Esophagus squamous epithelium (tissue), 5 donors: ENCODE measurements at places on chromosomes 1 and 21. TPM values are rescaled to one million over a fixed set of nuclear protein-coding genes. Genes with fewer than 3 reads are reported as not detected.
A peak's percentile ranks its signal among the peaks of the same experiment; 100 is the strongest.

DNA sequence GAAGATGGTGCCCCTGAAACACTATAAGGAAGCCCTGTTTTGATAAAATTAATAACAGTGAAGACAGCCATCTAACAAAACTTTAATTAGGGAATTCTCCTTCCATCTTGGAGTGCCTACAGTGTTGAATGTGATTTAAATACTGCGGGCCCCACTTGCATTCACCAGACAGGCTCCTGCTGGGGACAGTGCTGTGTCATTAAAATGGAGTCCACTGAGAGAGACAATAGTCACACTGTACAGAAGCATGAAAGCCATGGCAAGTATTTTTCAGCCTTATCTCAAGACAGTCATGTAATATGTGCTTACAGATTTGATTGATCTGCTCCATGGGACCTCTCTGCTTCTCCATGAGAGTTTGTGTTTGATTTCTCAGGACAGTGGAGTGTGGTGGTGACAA, 29.7 kb upstream of the ZBTB18 start:
- H3K4me3 ChIP-seq: no peak overlapping the region
- DNase-seq: no peak
- H3K27me3 ChIP-seq: no peaks in the 10 kb centered on the region
- H3K4me1 ChIP-seq: no peaks in the 10 kb centered on the region
- no peaks in the 10 kb centered on the region for H3K36me3 ChIP-seq
- H3K27ac ChIP-seq: no peak overlapping the region

DNA sequence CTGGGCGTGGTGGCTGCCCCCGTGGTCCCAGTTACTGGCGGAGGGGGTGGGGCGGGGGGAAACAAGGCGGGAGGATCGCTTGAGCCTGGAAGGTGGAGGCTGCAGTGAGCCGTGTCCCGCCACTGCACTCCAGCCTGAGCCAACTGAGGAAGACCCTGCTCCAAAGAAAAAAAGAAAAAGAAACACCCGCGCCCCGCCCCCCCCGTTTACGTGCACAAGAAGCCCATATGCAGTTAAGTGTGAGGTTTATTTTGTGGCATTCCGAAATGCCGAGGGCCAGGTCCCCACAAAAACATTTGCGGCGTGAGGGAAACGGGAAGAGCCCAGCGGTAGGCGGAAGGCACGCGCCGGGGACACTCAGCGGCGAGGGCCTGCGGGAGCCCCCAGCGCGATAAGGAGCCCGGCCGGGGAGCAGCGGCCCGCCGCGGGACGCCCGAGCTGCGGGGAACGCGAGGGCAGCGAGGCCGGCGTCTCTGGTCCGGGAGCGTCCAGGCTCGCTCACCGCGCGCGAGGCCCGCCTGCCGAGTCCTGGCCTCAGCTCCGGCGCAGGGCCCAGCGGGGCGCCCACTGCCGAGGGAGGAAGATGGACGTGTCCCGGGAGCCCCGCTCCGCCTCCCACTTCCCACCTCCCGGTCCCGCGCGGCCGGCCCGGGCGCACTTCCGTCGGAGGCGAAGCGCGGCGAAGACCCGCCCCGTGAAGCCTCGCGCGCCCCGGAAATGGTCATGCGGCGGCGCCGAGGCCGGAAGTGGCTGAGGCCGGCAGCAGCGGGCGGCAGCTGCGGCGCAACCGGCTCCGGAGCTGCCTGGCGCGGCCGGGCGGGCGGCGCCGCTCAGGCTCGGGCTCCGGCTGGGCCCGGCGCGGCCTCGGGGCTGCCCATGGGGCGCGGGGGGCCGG, at the start of gene TRAPPC10:
TSS of gene TRAPPC10 (plus strand) at position 731 of the 895 bp plus-strand sequence. CDS start 185 bp downstream, outside the sequence.
- H3K4me3 ChIP-seq: peak within 1 kb of the TSS; percentile 63
- peak; percentile 30 for DNase-seq
- H3K27me3 ChIP-seq: no peaks in the 10 kb centered on the region
- H3K4me1 ChIP-seq: peaks cover 23% of the 10 kb centered on the region
- no peaks in the 10 kb centered on the region for H3K36me3 ChIP-seq
- H3K27ac ChIP-seq: peak within 1 kb of the TSS; percentile 90

GRCh38 chr1:39927538-39927937, 25.8 kb upstream of the MYCL start:
- H3K27me3 ChIP-seq: no peaks in the 10 kb centered on the region
- H3K36me3 ChIP-seq: no peaks in the 10 kb centered on the region
- H3K4me3 ChIP-seq: no peak overlapping the region
- peaks cover 44% of the 10 kb centered on the region for H3K4me1 ChIP-seq
- DNase-seq: no peak

DNA sequence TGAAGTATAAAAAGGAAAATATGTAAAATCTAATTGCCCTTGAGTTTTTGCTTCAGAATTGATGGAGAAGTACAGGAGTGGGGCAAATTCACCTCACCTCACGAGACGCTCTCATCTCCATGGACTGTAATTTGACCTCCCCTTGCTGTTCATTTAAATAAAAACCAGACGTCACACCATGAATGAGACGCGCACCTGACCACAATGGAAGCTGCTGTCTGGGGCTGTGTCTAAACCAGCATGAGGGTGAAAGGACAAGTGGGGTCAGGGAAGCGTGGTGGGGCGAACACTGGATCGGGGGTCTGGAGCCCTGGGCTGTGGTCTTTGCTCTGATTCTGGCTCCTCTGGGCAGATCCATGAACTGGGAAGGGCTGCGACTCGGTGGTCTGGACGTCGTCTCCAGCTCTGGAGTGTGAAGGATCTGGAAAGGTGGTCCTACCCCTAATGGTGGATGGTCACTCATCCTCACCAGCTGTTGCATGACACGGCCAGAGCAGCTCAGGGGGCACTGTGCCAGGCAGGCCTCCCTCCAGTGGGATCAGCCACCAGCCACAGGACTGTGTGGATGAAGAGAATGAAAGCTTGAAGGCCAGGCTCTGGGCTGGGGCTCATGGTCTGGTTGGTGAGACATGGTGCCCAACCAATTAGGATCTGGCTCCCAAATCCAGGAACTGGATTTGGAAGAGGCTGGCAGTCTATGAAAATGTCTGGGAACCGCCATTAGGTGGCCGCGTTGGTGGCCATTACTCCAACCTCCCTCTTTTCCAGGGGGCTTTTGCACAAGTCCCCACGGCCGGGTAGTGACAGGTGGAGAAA, 728.6 kb downstream of the PTPRU start:
- no peaks in the 10 kb centered on the region for H3K36me3 ChIP-seq
- DNase-seq: no peak
- no peak overlapping the region for H3K27ac ChIP-seq
- H3K27me3 ChIP-seq: peaks cover 67% of the 10 kb centered on the region

- DNase-seq: no peak
- H3K27ac ChIP-seq: no peak overlapping the region
- no peaks in the 10 kb centered on the region for H3K27me3 ChIP-seq
- no peak overlapping the region for H3K4me3 ChIP-seq
Observed at GRCh38 chr21:31964692-31965091, 91.9 kb downstream of the HUNK start.

DNA sequence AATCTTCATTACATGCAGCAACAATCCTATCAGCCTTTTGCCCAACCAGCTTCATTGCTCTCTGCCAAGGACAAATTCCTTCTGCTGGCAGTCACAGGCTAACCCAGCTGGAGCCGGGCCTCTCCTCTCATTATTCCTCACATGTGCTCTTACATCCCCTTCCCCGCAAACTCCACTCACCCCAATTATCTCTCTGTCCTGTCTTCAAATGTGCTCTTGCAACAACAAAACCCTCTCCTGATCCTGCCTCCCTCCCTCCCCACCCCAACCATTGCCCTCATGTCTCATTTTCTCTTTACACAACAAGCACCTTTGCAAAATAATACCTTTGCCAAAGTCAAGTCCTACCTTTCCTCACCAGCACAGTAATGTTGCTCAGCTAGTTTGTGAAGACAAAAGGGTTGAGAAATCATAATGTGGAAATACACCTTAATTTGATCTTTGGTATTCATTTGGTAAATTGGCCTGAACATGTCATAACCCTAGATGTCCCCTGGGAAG, 36.0 kb upstream of the DHCR24 start:
- H3K27me3 ChIP-seq: no peaks in the 10 kb centered on the region
- no peak for DNase-seq
- H3K4me3 ChIP-seq: no peak overlapping the region
- peaks cover 78% of the 10 kb centered on the region for H3K4me1 ChIP-seq
- H3K27ac ChIP-seq: peak overlapping the region; percentile 88

- no peak overlapping the region for H3K27ac ChIP-seq
- H3K4me3 ChIP-seq: no peak overlapping the region
- H3K27me3 ChIP-seq: no peaks in the 10 kb centered on the region
- H3K36me3 ChIP-seq: peaks cover 3% of the 10 kb centered on the region
Observed at GRCh38 chr1:205298191-205298994, 23.2 kb downstream of the NUAK2 start.

GRCh38 chr21:26888256-26888655, 43.0 kb upstream of the ADAMTS1 start:
- no peaks in the 10 kb centered on the region for H3K4me1 ChIP-seq
- no peaks in the 10 kb centered on the region for H3K36me3 ChIP-seq
- no peaks in the 10 kb centered on the region for H3K27me3 ChIP-seq
- H3K27ac ChIP-seq: no peak overlapping the region
- no peak for DNase-seq

DNA sequence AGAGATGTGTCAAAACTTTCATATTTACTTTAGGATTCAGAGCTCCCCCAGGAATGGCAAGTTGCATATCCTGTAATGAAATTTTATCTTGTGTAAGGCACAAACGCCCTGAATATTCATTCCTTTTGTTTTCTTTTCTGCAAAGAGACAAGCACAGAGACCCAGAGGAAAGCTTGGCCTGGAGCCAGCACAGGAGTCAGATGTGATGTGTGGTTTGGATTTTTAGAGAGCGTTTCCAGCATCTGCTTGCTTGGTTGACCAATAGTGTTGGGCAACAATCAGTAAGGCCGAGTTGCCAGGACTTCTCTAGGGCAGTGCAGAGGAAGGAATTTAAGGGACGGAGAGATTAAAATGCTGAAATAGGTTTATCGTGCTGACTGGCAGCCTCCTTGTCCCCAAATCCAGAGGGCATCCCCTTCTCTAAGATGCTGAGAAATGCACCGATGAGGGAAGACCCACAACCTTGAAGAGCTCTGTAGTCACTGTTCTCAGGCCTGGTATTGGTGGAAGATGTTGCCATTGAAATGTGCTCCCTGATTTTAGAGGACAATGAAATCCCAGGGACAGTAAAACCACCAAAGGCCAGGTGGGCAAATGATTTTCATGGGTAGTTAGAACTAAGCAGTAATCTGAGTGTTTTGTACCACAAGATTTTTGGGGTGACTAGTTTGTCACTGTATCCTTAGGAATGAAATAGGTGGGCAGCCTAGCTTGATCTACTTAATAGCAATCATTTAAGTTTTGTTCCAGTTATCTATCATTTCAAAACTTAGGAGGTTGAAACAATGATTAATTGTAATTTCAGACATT, 37.9 kb upstream of the RHOU start:
- no peak for DNase-seq
- H3K27ac ChIP-seq: no peak overlapping the region
- H3K4me1 ChIP-seq: no peaks in the 10 kb centered on the region

TTLL7 gene
- total RNA-seq: 3.0 TPM

DNA sequence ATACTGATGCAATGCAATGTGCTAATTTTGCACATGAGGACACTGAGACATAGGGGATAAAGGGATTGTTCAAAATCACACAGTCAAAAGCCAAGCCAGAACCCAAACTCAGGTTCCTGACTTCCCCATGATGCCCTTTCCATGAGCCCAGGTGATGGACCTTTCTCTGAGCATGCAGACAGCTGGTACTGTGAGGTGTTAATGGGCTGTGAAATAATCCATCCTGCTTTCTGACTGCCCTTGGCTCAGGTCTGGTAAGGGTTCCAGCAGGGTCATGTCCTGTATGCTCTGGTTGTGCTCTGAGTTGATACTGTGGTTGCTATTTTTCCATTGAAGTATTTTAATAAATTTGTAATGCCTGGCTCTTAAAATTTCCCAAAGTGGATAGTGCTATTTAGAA, 50.0 kb downstream of the CNIH3 start:
- no peak overlapping the region for H3K4me3 ChIP-seq
- no peaks in the 10 kb centered on the region for H3K27me3 ChIP-seq
- H3K4me1 ChIP-seq: no peaks in the 10 kb centered on the region
- DNase-seq: no peak
- H3K36me3 ChIP-seq: no peaks in the 10 kb centered on the region
